Breast epithelium (tissue), 4 donors: ENCODE measurements at places on chromosomes 5 and 9. TPM values are rescaled to one million over a fixed set of nuclear protein-coding genes. Genes with fewer than 3 reads are reported as not detected.

DNA sequence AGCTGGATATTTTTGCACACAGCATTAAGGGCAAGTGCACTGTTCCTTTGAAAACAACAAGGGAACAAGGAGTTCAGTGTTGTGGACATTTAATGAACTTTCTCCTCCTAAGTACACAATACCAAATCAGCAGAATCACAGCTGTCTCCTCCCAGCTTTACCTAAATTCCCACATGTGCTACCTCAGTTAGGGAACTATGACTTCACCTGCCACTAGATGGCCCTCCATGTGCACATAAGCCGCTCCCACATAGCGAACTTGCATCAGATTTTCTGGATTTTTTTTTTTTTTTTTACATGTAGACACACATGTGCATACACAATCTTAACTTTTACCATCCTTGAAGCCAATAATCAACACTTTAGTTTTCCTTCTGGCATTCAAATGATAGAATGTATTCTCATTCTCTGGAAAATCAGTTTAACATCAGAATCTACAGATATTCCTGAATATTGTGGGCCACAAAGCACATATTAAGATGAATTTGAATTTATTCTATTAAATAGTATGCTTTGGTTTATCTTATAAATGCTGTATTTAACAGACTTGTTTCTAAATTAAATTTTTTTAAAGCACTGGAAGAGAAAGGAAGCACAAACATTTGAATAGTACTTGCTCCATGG is 123.6 kb downstream of the PALM2AKAP2 start:
- H3K27ac ChIP-seq = no peak overlapping the region
- no peaks in the 10 kb centered on the region for H3K27me3 ChIP-seq
- no peak overlapping the region for H3K4me3 ChIP-seq

Gene IL13
- 0.33 TPM for total RNA-seq

Gene TMEM174
- not detected for total RNA-seq

- no peaks in the 10 kb centered on the region for H3K27me3 ChIP-seq
- H3K27ac ChIP-seq = peak overlapping the region; percentile 67
- no peak overlapping the region for H3K4me3 ChIP-seq
- H3K4me1 ChIP-seq = peaks cover 31% of the 10 kb centered on the region
- DNase-seq = no peak
Measured at GRCh38 chr5:179802207-179802883, 4.3 kb downstream of the MGAT4B start.

GRCh38 chr9:34954225-34954624 is 3.9 kb upstream of the PHF24 start:
- no peaks in the 10 kb centered on the region for H3K4me1 ChIP-seq
- no peaks in the 10 kb centered on the region for H3K36me3 ChIP-seq
- H3K27me3 ChIP-seq = peaks cover 3% of the 10 kb centered on the region
- no peak for DNase-seq
- H3K4me3 ChIP-seq = no peak overlapping the region

Gene TMEM161B
- 13.1 TPM for total RNA-seq
